ENCODE measurements at places on chromosomes 5 and 9.

GRCh38 chr9:126514037-126514821, 99.5 kb upstream of the LMX1B start:
- DNase-seq = peak; percentile 91

- DNase-seq = peak; percentile 9
These were observed 79.5 kb upstream of the FAM169A start for GRCh38 chr5:74945561-74946165.

DNA sequence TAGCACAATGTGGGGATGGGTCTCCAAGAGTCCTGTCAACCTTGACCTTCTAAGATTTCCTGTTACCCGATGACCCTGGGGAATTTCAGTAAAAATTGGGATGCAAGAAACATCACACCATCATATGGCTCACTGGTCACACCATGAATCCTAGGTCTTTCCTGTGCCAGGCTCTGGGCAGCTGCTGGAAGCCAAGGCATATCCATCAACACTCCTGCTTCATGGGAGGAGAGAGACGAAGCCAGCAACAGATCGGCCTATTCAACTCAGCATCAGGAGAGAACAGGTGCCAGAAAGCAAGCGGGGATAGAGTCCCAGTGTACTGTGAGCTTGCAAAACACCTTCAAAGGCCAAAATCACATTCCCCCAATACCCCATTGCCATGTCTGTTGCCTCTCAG, 6.5 kb upstream of the NEK6 start:
- no peak for DNase-seq

DNA sequence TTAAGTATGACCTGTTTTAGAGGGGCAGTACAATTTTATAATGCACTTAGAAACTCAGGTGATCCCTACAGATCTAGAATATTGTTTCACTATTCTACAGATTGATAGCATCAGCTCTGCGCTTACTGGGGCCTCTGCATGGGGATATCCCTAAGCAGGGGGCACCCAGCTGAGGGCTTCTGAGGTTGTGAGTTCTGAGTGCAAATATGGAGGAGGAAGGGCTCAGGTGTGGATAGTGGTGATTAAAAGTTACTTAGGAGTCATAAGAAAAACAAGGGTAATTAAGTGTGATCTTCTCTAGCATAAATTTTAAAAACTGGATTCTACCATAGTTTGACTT, 274.4 kb downstream of the EFNA5 start:
- no peak for DNase-seq

- no peak for DNase-seq
These were observed 18.5 kb downstream of the SLC12A7 start for GRCh38 chr5:1093361-1093760.

DNA sequence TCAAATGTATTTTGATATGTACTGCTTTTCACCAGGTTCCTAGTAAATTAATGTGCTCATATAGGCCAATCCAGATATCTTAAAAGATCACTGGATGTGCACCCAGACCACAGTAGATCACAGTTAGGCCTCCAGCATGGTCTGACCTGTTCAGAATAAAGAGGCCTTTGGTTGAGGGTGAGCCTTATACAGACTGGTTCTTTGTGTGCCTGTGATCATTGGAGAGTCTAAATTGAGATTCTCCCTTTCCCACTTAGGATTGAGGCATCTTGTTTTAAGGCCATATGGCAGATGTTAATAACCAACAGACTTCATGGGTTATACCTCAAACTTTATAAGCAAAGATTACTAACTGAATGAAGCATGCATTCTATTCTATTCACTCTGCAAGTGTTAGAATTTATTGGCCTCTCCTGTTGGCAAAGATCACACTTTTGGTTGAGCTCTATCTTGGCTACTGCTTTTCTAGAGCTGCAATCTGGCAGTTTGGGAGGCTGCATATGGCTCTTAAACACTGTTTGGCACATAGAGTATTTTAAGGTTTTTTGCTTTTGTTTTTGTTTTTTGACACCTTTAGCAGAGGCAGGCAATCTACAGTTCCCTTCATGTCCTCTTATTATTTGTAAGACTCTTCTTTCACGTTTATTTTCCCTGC, 8.5 kb downstream of the CHSY3 start:
- DNase-seq = no peak

GRCh38 chr9:112489876-112490666, 3.4 kb downstream of the KIAA1958 start:
- peak; percentile 98 for DNase-seq

GRCh38 chr5:32754284-32754683, 43.2 kb downstream of the NPR3 start:
- DNase-seq = no peak

- no peak for DNase-seq
These were observed 28.9 kb downstream of the TBC1D2 start for GRCh38 chr9:98226516-98226915.

DNA sequence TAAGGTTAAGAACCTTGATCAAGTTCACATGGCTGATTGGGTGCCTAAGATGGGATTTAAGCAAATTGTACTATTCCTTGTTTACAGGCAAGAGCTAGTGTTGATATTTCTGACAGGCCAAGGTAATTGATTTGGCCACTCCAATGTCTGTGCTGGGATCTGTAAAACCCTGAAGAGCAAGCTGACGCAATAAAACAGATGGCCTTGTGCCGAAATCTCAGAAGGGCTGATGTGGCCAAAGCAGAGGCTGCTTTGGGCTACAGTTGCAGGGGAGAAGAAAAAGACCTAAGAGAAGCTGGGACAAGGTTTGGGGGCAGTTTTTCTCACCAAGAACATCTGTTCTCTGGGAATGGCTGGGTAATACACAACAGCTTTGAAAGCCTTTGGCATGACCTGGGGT, 463.2 kb upstream of the ZNF608 start:
- no peak for DNase-seq

DNA sequence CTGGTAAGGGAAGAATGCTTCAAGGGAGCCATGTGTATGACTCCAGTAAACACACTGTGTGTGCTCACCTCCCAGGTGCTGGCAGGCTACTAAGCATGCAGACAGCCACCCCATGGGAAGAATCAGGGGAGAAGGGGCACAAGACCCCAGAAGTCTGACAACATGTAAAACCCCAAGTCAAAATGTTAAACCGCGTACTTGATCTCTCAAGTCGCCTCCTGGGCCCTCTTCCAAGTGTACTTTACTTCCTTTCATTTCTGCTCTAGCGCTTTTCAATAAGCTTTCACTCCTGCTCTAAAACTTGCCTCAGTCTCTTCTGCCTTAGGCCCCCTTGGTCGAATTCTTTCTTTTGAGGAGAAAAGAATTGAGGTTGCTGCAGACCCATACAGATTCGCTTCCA, 31.3 kb downstream of the DAPK1 start:
- DNase-seq = no peak

- DNase-seq = no peak
These were observed 62.5 kb downstream of the MRPL36 start for GRCh38 chr5:1736889-1737711.

DNA sequence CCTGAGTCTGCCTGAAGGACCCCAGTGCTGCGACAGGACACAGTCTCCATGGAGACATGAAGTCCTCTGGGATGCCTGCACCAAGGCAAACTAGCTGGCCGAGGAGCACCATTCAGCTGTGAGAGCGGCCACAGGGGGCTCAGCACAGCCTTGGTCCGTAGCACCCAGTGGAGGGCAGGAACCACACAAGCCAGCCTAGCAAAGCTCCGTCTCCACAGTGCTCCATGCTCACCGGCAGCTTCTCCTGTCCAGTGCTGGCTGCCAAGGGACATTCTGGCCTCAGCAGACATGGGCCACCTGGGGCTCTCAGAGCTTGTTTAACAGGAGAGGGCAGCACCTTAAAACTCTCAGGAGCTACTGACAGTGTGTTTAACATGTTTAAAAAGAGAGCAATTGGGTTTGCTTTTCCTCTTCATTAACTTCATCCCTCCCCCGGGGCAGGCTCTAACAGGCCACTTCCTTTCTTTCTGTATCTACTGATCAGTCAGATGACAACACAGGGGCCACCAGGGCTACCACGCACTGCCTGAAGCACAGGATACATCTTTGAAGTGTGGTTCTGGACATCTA, 57.0 kb downstream of the SECISBP2 start:
- DNase-seq = no peak

DNA sequence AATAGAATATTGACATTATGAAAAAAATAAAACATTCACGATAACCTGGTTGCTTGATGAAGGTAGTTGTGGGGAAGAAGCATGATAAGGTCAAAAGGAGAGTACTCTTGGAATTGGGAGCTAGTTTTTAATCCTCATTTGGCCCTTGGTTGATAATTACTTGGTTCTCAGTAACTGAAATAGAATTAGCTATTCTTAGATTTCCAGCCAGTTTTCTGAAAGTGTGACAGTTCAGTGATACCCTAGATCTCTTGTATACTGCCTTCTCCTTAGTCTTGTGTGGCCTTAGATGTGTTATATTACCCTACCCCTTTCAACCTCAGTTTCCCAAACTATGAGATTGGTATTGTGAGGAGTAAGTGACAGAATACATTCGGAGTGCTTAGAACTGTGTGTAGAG, 17.4 kb downstream of the MARCHF6 start:
- no peak for DNase-seq

- DNase-seq = no peak
These were observed 40.8 kb downstream of the RHOBTB3 start for GRCh38 chr5:95771892-95772291.

GRCh38 chr9:81984928-81985327, 3.6 kb upstream of the SPATA31D1 start:
- no peak for DNase-seq

- no peak for DNase-seq
These were observed 308.0 kb upstream of the DAP start for GRCh38 chr5:11069041-11069440.

DNA sequence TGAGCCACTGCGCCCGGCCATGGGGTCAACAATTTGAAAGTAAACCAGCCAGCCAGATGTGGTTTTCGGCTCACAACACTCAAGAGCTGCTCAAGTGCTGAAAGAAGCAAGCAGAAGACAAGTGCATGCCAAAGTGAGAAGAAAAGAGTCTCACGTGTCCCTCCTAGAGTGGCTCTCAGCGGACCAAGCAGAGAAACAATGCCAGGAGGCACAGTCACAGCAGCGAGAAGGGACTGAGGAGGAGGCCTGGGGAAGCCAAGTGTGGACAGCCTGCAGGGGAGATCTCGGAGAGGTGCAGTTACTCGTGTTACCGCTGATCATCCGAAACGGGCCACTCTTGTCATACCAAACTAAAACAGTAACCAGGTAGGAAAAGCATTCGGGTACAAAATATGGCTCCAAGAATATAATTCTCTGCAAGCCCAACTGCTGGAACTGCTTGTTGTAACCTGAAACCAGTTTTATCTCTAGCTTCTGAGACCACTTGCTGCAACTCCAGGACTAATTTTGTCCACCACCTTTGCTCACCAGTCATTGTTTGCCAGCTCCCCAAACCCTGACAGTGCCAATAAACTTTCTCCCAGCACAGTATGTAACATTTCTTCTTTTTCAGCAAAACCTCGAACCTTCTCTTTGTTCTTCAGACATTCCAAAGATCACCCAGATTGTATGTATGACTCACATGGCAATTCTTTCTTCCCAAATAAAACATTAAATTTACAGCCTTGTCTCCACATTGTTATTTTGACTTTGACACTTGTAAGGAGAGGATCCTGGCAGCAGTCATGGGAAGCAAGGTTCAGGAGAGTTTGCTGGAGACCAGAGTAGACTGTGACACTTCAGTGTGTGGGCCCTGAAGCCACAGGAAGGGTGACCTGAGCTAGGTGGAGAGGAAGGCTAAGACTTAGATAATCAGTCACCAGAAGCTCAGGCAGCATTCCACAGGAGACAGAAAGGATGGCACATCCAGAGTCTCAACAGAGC, 6.3 kb downstream of the SLC35D2 start:
- peak; percentile 28 for DNase-seq

DNA sequence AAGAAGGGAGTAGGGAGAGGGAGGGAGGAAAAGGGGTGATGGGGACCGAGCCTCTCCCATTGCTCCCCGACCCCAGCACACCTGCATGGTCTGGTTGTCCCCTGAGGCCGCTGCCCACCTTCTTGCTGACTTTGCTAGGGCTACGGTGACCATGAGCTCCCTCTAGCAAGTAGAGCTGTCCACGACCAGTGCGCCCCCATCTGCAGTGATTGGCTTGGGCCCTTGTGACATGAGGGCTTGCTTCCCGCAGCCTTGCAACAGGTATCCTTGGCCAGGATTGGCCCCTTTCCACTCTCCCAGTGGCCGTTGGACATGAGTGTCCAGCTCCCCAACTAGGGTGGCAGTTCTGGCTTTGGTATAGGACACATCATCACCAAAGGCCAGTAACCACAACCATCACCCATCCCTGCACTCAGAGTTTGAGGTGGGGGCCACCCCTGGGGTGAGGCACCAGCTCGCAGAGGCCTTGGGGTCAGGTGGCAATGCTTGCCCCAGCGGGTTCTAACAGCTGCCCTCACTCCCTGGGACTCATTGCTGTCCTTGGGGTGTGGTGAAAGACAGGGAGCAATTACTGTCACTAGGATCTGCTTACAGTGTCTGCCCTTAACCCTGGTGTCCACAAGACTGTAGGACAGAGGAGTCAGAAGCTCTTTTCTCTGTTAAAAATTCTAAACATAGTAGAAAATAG, 17.2 kb upstream of the NINJ1 start:
- DNase-seq = no peak

DNA sequence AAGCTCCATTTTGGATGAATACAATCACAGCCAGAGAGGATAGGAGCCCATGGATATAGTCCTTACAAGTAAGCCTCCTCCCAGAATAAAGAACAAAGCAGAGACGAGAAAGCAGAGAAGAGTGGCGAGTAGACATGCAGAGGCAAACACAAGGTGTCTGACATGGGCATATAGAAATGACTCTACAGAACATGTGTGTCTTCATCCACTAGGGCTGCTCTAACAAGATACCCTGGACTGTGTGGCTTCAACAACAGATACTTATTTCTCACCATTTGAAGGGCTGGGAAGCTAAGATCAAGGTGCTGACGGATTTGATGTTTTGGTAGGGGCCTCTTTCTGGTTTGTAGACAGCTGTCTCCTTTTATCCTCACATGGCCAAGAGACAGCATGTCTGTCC, 32.3 kb upstream of the FER start:
- no peak for DNase-seq

Data from HAP-1 (cell line).